Activated naive CD8-positive, alpha-beta T cell treated with anti-CD3 and anti-CD28 coated beads, Interleukin-2, amount 10 ng/mL, durations not matched to agents 7 days and 5 days (primary cell): ENCODE measurements at places on chromosomes 12 and 14.

GRCh38 chr12:4140581-4141301 lies 132.8 kb upstream of the CCND2 start:
- DNase-seq, result no peak

DNA sequence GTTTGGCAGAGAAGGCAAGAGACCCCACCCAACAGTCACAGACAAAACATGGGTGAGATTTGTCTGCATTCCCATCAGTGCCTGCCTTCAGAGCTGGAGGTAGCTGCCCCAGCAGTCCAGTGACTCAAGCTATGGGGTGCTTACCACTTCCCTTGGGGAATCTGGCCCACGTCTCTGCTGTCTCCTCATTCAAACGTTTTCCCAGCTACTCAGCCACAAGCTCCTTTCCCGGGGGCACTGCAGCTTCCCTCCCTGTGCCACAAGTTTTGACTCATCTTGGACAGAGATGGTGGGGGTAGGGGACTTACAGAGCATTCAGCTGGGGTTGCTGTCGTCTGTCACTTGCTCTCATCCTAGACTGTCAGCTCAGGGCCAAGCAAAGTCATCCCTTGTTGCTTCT lies 66.6 kb downstream of the FBXL14 start:
- no peak for DNase-seq

GRCh38 chr14:102071283-102071998 lies 15.4 kb downstream of the HSP90AA1 start:
- no peak for DNase-seq

- DNase-seq, result no peak
Observed at GRCh38 chr12:9730591-9730990, 2.3 kb downstream of the CLECL1 start.

DNA sequence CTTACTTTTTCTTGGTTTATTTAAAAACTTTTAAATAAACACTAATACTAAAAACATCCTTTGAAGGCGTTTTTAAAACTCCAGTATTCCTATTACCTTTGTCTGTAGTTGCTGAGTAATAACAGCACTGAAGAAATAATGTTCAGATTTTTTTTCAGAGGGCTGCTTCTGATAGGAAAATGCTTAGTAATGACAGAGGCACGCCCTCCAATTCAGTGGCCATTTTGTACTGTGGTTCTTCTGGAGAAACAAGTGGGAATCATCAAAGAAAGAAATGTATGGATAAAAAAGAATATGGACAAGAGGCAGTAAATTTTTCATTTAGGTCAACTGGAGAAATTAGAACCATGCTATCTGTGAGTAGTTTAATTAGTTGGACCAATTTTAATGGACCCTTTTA lies 13.6 kb downstream of the VEZT start:
- no peak for DNase-seq

DNA sequence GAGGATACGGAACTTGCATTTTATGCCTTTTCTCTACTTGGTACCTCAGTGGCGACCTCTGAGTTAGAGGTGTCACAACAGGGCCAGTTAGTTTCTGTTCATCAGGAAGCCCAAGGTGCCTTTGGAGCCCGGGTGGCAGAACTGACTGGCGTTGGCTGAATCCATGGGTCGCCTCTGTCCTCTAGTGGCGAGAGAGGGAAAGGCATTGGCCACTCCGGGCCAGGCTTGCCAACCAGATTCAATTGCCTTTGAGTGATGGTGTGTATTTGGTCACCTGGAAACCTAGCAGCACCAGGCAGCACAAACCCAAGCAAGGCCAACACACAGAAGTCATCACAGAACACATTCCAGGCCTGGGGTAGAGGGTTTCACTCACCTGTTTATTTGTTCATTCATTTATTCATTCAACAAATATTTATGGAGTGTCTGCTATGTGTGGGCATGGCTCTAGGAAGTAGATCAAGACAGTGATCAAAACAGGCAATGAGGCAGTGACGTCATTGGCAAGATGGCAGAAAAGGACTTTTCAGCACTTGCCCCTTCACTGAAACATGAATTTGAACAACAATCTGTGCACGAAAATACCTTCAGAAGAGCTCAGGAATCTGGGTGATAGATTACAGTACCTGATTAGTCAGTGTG lies 40.5 kb upstream of the KCNA5 start:
- DNase-seq, result peak; percentile 52

DNA sequence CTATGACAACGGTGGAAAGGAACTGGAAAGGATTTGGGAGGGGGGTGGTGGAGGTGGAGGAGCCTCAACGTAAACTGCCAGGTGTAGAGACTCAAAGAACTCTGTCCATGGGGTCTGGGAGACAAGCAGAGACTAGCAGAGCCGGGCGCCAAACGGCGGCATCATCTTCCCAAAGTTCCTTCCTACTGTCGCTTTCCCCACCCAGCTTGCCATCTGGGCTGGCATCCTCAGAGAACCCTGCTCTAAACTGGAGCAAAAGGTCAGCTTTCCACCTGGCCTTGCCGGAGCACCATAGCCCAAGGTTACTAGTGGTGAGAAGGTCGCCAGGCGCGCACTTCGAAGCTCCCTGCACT lies 4.0 kb upstream of the IRF2BPL start:
- no peak for DNase-seq

DNA sequence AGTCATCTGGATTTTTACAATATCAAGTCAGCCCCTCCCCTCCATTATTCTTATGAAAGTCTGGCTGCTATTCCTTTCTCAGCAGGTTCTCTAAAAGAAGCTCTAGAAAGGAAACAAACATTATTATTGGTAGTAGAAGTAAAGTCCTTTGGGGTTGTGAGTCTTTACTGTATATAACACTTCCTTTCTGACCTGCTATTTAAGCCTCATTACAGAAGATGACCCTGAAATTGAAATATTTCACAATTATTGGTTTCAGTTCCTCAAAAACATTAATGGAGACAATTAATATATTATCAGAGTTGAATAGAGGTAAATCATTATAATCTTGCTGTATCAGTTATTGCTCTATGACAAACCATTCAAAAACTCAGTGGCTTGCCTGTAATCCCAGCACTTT lies 19.3 kb downstream of the PLEKHA5 start:
- DNase-seq, result no peak

DNA sequence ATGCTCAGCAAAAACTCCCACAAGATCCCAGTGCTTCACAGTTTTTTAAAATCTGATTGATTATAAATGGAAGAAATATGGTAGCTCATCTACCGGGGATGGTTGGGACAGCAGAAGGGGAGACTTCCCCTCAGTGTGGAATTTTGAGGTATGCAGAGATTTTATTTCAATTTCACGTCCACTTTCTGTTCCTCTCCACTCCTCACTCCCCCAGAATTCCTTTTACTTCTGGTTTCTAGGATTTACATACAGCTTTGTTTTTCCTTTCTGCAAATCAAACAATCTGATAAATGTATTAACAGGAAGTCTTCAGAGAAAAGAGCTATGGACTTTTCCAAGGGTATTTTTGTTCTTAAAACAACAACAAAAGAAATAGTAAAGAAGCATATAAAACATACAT lies 181.5 kb upstream of the ARHGAP5 start:
- DNase-seq, result no peak

DNA sequence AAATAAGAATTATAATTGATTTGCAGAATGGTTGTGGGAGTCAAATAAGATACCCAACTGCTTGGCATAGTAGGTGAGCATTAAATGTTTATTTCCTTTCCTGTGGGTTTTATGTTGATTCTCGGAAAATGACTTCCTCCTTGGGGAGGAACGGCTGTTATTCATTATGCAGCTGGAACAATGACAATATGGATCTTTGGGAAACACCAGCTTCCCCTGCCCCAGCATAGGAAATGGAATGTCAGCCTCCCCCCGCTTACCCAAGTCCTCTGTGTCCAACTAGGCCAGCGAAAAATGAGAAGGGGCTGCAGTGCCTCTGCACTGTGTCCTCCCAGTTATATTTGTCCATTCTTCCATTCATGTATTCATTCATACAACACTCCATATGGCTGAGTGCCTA lies 11.7 kb upstream of the CCDC177 start:
- DNase-seq, result no peak

DNA sequence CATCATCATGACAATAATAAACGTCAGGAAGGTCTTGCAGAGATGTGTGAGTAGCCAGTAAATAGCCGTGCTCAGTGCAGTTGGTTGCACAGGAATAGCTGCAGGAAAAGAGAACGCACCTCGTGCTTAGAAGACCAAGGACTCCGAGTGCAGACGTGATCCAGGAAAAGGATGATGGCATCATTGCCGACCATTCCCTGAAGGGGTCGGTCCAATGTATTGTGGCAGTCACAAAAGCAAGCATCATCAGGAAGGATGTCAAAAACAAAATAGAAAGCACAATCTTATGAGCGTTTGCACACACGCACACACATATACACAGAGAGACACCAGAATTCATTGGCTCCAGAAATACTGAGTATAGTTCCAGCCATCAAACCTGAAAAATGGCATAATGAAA lies 12.8 kb downstream of the DUSP6 start:
- no peak for DNase-seq

DNA sequence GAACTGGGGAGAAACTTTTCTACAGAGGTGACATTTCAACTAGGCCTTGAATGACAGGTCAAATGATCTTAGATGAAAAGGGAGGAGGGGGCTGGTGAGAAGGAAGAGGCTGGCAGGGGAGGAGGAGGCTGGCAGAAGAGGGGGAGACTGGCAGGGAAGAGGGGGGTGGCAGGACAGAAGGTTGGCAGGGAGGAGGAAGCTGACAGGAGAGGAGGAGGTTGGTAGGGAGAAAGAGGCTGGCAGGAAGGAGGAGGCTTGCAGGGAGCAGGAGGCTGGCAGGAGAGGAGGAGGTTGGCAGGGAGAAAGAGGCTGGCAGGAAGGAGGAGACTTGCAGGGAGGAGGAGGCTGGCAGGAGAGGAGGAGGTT lies 63.4 kb upstream of the PPP4R3A start:
- DNase-seq, result no peak

GRCh38 chr12:106020736-106021135 lies 118.0 kb downstream of the NUAK1 start:
- no peak for DNase-seq

DNA sequence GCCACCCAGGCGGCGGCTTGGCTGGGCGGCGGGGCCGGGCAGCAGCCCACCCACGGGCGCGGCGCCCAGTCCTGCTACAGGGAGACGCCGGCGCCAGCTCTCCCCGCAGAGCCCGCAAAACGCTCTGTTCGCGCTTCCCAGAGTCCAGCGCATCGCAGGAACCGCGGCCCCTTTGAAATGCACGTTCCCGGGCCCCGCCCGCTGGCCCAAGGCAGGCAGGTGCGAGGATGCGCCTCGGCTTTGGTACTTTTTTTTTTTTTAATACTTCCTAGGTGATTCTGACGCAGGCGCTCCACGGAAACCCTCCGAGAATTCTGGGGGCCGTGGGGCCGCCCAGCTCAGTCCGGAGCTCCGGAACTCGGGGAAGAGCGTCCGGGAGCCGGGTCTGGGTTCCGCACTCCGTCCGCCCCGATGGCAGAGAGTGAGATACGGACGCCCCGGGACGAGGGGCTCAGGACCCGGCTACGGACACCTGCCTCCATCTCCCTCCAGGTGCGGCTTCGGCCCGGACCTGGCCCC lies 483 bp downstream of the POC1B start:
- peak; percentile 71 for DNase-seq

DNA sequence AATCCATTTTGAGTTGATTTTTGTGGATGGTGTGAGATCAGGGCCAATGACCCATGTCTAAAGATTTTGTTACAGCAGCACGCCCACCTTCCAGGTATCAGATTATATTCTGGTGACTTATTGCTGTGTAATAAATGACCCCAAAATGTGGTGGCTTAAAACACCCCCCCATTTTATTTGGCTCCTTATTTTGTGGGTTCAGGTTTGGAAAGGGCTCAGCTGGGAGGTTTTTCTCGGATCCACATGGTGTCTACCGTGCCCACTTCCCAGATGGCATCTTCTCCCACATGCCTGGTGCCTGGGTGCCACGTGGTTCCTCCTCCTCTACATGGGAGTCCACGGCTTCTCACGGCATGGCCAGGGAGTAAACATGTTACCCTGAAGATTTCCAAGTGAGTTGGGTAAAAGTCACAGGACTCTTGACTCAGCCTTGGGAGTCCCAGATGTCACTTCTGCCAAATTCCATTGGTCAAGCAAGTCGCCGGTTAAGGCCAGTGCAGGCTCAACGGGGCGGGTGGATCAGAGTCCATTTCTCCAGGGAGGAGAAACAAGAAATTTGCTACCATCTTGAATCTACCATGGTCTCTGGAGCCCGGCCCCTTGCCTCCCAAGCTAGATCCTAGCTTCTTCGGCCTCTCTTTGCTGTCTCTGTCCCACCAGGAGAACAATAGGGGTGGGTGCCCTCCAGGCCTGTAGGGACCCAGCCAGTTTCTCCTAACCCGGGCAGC lies 214.3 kb downstream of the KIF26A start:
- peak; percentile 10 for DNase-seq

DNA sequence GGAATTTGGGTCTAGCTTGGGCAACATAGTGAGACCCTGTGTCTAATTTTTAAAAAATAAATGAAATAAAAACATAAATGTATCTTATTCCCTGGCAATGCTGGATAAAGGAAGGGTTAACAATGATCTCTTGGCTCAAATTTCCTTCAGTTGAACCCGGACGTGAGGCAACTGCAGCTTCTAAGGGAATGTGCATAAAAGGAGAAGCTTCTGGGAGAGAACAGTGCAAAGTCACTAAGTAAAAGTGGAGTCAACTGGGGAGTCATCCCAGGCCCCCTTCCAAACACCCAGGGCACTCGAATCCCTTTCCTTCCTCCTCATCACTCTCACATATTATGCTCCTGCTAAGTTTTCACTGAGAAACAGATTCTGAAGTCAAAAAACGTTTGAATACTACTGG lies 147.3 kb downstream of the PPM1H start:
- DNase-seq, result no peak
